RWPE2 (cell line): ENCODE measurements at places on chromosomes 11 and 22.
A peak's percentile ranks its signal among the peaks of the same experiment; 100 is the strongest.

- DNase-seq, result no peak
- no peaks in the 10 kb centered on the region for H3K27me3 ChIP-seq
- peaks cover 23% of the 10 kb centered on the region for H3K36me3 ChIP-seq
- H3K4me3 ChIP-seq, result peak overlapping the region; percentile 56
Measured at GRCh38 chr11:72079819-72080325, 470 bp downstream of the NUMA1 start.

DNA sequence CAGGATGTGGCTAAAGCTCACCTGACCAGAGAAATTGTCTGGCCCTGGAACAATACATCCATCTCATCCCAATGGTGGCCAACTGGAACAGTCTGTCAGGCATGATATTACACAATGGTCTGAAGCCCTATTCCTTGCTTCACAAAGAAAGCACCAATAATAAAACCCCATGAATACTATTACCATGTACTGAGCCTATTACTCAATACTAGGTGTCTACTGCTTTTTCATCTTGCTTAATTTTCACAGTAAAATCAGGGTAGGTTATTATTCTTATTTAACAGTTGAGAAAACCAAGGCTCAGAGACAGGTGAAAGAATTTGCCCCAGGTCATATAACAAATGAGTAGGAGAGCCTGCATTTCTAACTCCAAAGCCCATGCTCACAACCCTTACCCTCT, 68.9 kb upstream of the CAPRIN1 start:
- no peak overlapping the region for H3K4me3 ChIP-seq
- H3K27ac ChIP-seq, result no peak overlapping the region
- no peaks in the 10 kb centered on the region for H3K36me3 ChIP-seq
- no peaks in the 10 kb centered on the region for H3K27me3 ChIP-seq

- no peaks in the 10 kb centered on the region for H3K27me3 ChIP-seq
- peaks cover 1% of the 10 kb centered on the region; the same call in 1 of the 2 replicates for H3K36me3 ChIP-seq
- no peak overlapping the region for H3K27ac ChIP-seq
- no peak for DNase-seq
- H3K4me3 ChIP-seq, result no peak overlapping the region
Measured at GRCh38 chr22:39536711-39537110, 4.2 kb upstream of the RPS19BP1 start.

DNA sequence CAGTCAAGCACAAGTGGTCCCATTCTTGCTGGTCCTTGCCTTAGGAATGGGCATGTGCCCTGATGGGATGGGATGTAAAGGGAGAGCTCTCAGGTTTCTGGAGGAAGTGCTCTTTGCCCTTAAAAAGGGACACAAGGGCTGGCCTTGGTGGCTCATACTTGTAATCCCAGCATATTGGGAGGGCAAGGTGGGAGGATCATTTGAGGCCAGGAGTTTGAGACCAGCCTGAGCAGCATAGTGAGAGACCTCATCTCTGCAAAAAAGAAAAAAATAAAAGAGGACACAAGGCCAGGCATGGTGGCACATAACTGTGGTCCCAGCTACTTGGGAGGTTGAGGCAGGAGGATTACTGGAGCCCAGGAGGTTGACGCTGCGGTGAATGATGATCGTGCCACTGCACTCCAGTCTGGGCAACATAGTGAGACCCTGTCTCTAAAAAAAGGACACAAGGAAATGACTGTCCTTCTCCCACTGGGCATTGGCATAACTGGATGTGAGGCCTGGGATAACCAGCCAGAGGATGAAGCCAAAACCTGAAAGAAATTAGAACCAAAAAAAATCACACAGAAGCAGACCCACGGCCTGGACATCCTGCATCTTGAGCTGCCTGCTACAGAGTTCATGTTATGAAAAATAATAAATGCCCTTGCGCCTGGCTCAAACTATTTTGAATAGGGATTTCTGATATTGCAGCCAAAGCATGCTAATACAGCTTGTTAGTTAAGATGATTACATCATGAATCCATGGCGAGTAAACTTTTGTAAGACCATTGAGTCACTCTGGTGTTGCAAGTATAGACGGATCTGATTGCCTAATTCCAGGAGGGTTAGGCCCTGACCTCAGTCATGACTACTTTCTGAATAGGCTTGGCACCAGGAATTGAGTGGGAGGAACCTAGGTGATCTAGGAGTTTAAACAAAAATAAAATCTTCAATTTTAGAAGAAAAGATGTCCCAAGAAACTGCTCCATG, 12.9 kb upstream of the CRKL start:
- no peak overlapping the region for H3K4me3 ChIP-seq
- no peaks in the 10 kb centered on the region for H3K27me3 ChIP-seq
- H3K4me1 ChIP-seq, result peaks cover 19% of the 10 kb centered on the region

DNA sequence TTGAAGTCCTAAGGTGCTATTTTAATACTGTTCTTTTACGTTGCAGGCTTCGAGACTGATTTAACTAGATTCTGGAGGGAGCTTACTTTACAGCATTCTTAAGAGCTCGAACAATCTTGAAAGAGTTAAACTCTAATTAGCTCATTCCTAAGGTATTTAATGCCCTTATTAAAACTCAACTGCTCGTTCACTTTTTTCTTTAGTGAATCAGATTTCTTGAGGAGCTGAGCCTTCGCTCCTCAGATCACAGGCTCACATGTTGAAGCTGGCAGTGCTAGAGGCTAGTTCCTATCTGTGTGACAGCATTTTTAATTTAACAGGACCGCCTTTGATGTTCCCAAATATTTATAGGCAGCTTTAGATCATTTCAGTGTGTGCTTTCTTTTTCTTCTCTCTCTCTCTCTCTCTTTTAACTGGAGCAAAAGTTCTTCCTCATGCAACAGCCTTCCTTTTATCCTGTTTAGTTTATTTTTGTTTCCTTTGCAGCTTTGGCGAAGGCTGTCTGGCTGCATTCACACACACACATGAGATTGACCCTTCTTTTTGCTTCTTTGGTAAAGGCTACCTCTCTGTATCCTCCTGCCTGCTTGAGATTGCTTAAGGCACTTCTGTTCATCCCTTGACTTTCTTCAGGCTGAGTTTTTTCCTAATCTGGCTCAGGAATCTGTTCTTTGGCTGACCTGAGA, 21.0 kb downstream of the ZNRF3 start:
- H3K4me3 ChIP-seq, result no peak overlapping the region
- no peak overlapping the region for H3K27ac ChIP-seq
- peaks cover 20% of the 10 kb centered on the region for H3K4me1 ChIP-seq
- H3K27me3 ChIP-seq, result no peaks in the 10 kb centered on the region
- DNase-seq, result no peak
- H3K36me3 ChIP-seq, result no peaks in the 10 kb centered on the region

GRCh38 chr22:44975427-44976262, 34.2 kb downstream of the PHF21B start:
- H3K4me1 ChIP-seq, result no peaks in the 10 kb centered on the region
- no peak for DNase-seq
- no peaks in the 10 kb centered on the region for H3K36me3 ChIP-seq
- no peak overlapping the region for H3K4me3 ChIP-seq
- peaks cover 3% of the 10 kb centered on the region for H3K27me3 ChIP-seq

DNA sequence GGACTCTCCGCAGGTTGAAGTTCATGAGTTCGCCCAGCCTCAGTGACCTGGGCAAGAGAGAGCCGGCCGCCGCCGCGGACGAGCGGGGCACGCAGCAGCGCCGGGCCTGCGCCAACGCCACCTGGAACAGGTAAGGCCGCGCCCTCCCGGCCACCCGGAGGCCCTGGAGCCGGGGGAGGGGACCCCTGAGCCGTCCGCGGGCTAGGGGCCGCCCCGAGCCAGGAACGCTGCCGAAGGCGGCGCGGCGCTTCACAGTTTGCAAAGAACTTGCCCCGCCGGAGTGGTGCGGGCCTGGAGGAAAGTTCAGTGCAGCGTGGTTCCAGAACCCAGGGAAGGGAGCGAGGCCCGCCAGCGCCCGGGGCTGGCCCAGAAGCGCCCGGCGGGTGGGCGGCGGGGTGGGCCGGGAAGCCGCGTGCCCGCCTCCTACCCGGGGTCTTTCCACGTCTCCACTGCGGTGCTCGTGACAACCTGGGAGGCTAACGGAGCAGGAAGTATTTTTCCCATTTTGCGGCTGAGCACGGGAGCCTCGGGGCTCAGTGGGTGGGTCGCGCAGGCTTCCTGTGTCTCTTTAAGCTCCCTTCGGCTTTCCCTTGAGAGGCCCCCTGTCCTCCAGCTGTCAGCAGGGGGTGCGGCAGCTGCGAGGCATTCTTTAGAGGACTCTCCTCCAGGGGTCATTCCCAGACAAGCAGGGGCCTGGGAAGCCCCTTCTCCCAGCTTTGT, 635 bp downstream of the PRR5 start:
- H3K27ac ChIP-seq, result no peak overlapping the region
- H3K4me1 ChIP-seq, result no peaks in the 10 kb centered on the region
- DNase-seq, result peak; percentile 60
- no peaks in the 10 kb centered on the region for H3K36me3 ChIP-seq
- no peaks in the 10 kb centered on the region for H3K27me3 ChIP-seq

DNA sequence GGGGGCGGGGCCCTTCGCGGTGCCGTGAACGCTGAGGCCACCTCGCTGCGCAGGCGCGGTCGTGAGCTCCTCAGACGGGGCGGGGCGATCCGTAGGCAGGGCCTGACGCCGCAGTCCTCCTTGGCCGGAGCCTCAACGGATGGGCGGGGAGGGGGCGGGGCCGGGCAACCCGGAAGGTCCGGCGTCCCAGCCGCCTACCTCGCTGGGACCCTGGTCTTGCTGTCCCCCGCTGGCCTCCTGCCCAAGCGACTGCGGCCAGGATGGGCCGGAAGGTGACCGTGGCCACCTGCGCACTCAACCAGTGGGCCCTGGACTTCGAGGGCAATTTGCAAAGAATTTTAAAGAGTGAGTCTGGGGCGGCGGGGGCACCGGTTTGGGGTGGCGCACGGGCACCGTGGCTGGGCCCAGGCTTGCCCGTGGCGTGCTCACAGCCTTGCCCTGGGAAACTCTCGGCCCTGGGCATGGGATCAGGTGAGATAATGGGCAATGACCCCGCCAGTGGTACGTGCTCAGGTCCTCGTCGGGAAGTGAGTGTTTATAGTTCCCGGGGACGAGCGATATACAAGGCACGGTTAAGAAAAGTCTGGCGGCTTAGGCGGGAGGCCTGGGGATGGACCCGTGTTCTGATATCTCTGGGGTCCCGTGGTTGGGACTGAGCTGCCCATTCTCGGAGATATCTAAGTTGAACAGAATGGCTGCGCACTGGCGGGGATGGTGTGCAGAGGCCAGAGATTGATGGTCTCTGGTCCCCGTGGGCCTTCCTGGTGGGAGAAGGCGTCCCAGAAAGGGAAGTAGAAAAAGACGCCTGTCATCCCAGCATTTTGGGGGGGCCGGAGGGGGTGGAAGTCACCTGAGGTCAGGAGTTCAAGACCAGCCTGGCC, at the start of gene NADSYN1:
NADSYN1 (plus strand) TSS at position 167 of the 881 bp plus-strand sequence; CDS start at position 261, 94 bp downstream.
- peak; percentile 94 for DNase-seq
- H3K36me3 ChIP-seq, result peaks cover 29% of the 10 kb centered on the region
- no peaks in the 10 kb centered on the region for H3K27me3 ChIP-seq
- H3K4me1 ChIP-seq, result peaks cover 8% of the 10 kb centered on the region
- peak within 1 kb of the TSS; percentile 90 for H3K4me3 ChIP-seq
- peak within 1 kb of the TSS; percentile 47 for H3K27ac ChIP-seq

DNA sequence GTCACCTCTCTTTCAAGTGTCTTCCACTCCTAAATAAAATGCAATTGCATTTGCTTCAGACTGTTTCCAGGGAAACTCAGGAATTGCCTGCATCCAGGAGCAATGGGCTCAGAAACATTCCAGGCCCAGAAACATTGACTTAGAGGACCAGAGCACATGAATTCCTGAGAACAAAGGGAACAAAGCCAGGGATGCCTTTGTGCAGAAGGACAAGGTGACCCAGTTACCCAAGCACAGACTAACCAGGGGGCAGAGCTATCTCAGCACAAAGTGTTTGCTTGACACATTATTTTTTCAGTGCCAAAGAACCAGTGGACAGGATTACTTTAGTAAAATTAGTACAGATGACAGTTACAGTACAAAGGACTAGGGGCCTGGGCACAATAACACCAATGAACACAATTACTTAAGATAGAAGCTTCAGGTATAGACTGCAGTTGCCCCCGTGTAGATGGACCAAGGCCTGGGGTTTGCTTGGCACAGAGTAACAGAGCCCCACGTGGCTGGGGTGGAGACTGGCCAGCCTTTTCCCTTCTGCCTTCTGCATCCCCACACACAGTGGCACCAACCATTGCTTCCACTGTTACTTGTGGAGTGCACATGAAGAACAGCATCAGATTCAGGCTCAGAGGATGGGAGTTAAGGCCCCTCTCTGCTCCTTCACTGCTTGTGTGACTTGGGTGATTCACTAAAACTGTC, 500.8 kb downstream of the INSC start:
- H3K4me1 ChIP-seq, result no peaks in the 10 kb centered on the region
- no peak for DNase-seq
- no peak overlapping the region for H3K4me3 ChIP-seq
- no peaks in the 10 kb centered on the region for H3K27me3 ChIP-seq
- no peak overlapping the region for H3K27ac ChIP-seq

DNA sequence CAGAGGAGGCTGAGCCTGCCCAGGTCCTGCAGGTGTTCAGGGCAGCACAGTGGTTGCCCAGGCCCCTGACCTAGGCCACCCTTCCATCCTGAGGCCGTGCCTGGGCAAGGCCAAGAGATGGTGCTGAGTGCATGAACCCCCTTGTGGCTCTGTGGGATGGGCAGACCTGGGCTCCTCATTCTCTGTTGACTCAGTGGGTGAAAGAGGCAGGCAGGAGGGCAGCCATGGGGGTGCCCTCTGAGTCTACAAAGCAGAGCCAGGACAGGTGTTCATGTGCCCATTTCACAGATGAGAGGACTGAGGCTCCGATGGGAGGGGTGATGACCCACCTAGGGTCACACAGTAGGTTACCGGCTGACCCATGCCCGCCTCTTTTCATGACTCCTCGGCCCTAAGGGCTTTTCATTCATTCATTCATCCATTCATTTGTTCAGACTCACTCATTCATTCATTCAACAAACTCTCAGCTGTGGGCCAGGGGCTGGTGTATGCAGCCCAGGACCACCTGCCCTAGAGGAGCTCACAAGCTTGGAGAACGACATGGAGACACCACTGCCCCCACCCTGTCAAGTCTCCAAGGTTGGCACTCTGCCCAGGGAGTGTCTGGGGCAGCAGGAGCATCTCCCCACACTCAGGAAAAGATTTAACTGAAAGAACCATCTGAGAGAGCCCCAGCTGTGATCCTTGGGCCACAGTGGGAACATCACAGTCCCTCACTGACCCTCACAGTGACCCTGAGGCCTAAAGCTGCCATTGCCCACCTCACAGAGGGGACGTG, 40.5 kb downstream of the IGLL5 start:
- no peak overlapping the region for H3K27ac ChIP-seq
- no peaks in the 10 kb centered on the region for H3K36me3 ChIP-seq
- H3K4me1 ChIP-seq, result peaks cover 3% of the 10 kb centered on the region
- DNase-seq, result no peak

GRCh38 chr11:31236143-31236542, 133.4 kb downstream of the DCDC1 start:
- no peaks in the 10 kb centered on the region for H3K27me3 ChIP-seq
- no peak for DNase-seq
- no peak overlapping the region for H3K27ac ChIP-seq
- no peak overlapping the region for H3K4me3 ChIP-seq
- H3K36me3 ChIP-seq, result no peaks in the 10 kb centered on the region

- H3K4me3 ChIP-seq, result no peak overlapping the region
- no peak for DNase-seq
- H3K4me1 ChIP-seq, result no peaks in the 10 kb centered on the region
- H3K36me3 ChIP-seq, result no peaks in the 10 kb centered on the region
- H3K27me3 ChIP-seq, result no peaks in the 10 kb centered on the region
Measured at GRCh38 chr11:70705097-70705496, 306.8 kb downstream of the CTTN start.
